ENCODE measurements at places on chromosomes 3 and 15.

DNA sequence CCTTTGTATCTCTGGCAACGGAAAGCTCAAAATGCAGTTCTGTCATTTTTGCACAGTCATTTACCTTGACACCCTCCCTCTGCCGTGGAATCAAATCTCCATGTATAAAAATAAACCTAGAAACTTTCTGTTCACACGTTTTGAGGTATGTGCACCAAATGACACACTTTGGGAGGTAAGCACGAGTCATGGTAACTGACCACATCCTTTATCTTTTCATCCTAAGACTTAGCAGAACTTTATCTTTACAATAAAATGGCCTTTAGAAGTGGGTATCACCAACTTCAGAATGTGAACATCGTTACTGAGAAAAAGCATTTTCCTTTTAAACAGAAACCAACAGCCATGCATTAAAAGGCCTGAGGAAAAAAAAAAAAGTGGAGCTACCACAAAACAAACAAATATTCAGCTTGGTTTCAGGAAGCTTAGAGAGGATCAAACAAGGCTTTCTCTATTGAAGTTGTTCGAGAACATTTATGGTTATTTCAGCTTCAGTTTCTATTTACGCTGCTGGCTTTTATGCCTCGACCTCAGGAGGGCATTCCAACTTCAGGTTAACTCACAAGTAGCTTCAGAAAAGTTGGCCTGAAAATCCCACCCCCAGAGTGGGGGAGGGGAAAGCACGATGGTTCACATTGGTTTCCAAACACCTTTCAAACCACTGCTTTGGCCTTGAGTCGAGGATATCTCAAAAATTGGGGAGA lies 171.1 kb upstream of the ICE2 start:
- no peak for DNase-seq

GRCh38 chr3:148441191-148441590 lies 256.5 kb upstream of the AGTR1 start:
- DNase-seq, result no peak

DNA sequence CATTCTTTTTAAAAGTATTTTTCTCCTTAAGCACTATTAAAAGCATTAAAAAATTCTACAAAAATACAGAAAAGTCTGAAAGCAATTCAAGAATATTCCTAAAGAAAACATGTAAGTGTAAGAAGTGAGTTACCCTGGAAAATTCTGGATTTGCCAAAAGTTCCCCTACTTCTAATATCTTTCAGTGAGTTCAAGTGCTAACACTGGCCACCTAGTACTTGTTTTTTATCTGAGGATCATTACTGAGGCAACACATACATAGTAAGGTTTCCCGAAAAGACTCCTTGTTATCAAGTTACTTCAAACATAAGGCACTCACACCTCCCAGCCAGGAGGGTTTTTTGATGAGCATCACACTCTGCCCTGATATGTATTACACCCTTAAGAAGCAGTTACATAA lies 158.4 kb downstream of the TIGIT start:
- no peak for DNase-seq

DNA sequence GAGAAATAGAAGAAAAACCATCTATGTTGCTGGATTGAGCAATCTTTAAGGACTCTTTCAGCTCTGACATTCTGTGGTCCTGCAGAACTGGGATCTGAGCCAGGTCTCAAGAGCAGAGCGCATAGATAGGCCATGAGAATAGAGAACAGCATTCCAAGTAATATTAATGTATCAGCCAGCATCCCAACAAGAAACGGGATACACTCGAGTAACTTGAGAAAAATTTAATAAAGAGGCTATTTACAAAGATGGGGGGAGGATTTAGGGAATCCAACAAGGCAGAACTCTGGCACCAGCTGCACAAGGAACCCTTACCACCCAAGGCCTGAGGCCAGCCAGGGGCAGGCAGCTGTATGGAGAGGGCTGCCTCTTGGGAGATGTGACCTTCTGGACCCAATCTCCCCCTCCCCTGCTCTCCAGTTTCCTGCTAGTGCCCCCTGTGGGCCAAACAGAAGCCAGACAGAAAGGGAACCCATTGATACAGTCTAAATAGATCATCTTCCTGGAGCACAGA lies 8.2 kb downstream of the TMOD2 start:
- DNase-seq, result peak; percentile 88

- no peak for DNase-seq
Measured at GRCh38 chr15:84855136-84855535, 29.3 kb upstream of the SLC28A1 start.

- DNase-seq, result no peak
Measured at GRCh38 chr15:83107841-83108181, 366 bp downstream of the TM6SF1 start.

DNA sequence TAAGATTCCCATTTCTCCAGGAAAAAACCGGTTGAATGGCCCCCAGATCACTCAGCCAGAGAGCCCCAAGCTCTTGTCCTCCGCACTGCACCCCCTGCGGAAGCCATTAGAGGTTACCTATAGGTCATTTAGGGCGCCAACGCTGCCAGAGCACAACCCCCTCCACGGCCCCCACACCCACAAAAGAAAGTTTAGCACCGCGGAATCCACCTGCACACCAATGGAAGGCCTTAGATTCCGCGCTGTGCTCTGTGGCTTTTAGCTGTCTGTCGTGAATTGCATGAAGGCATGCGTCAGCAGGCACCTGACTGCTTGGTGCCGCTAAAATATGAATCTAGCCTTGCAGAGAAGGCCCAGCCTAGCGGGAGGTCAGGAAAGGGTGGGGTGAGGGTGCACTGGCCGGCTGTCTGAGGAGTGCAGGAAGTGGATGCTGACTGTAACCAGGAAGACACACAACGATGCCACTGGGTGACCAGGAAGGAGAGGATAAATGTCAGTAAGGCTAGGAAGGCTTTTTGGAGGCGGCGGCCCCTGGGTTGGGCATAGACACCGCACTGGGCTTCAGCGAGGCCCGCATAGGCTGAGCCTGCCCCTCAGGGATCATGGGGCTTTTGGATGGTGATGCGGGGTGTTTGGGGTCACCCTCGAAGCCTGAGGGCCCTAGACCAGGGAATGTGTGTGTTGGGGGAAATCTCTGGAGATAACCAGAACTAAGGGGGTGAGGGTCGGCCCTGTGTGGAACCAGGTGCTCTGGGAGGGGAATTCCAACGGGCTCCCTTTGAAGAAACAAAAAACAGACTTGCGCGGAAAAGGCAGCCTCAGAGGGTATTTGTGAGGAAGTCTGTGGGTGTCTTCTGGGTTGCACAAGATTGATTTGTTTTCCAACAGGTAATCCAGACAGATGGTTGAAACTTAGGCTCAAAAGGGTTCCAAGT lies 976 bp upstream of the NUP210 start:
- DNase-seq, result no peak

DNA sequence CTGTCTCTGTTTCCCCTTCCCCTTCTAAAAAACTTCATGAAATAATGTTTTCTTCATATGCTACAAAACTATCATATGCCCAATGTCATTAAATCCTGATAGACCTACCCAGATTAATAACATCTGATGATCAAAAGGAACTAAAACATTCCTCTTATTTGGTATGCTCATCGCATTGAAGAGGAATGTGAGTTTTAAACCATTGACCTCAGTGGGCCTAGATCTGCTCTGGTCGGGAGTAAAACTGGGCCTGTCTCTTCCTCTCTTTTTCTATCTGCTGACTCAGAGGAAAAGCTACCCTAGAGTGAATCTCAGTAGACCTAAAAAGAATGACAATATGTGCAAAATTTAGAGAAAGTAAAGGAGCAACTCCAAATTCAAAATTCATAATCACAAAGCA lies 275.8 kb downstream of the SATB1 start:
- no peak for DNase-seq

DNA sequence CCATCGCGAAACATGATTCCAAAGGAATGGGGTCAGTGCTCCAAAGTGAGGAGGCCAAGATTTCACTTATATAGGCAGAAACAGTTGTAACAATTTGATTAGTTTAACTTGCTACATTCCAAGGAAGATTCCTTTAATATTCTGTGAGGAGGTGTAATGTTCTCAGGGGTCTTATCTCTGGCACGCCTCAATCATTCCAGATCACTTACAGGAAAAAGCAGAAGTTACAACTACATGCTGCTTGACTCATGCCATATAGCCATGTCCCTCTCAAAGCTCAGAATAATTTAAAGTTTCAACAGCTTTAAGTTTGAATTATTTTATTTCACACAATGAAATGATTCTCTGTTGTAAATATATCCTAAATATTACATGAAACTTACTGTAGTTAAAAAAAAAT lies 3.5 kb upstream of the FYTTD1 start:
- DNase-seq, result no peak

GRCh38 chr15:80072285-80072994 lies 13.0 kb downstream of the ZFAND6 start:
- peak; percentile 88 for DNase-seq

DNA sequence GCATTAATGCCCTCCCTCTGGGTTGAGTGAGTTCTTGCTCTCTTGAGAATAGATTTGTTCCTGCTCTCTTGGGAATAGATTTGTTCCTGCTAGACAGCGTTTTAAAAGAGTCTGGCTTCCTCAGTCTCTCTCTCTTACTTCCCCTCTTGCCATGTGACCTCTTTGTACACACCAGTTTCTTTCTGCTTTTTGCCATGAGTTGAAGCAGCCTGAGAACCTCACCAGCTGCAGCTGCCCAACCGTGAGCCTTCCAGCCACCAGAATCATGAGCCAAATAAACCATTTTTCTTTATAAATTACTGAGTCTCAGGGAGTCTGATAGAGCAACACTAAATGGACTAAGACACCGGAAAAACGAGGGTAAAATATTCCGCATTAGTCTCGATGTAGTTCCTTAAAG lies 253.6 kb downstream of the CNTN6 start:
- no peak for DNase-seq

DNA sequence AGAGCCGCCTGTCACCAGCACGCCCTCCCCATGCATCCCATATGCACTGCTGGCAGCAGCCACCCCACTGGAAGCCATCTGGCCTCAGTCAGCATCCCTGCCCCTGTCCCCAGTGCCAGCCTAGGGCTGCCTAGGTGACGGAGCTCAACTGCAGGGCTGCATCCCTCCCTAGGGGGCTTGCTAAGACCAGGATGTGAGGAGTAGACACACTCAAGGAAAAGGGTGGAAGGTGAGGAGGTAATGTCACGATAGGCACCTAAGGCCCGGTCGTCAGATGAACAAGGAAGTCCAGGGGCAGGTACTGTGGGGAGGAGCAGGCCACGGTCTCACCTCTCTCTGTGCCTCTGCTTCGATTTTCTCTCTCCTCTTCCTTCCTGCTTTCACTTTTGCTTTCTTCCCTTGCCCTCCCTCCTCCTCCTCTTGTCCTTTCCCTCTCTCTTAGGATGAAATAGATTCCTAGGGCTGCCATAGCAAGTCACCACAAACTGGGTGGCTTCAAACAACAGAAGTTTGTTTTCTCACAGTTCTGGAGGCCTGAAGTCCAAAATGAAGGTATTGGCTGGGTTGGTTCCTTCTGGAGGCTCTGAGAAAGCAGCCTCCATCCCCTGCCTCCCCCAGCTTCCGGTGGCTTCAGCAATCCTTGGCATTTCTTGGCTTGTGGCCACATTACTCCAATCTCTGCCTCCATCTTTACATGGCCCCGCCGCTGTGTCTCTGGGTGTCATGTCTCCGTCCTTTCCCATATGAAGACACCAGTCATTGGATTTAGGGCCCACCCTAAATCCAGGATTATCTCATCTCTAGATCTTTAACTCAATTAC lies 298.3 kb downstream of the SHQ1 start:
- DNase-seq, result no peak

GRCh38 chr3:121483290-121483689 lies 62.5 kb downstream of the POLQ start:
- no peak for DNase-seq

DNA sequence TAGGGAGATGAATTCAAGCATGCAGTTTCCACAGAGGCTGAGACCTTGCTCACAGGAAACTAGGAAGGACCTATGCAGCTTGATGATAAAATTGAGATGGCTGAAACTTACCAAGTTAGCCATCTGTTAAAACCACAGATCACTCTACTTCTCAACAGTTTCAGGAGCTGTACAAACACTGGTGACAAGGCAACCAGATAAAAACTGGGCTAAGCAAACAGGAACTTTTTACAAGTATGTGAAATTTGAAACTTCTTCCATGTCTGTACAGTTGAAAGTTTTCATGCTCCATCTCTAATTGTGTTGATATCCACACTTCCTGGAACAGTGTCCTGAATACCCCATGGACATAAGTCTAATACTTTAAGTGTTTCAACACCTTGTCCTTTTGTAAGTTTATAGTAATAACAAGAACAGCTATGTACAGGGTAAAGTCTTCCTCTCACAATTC lies 78.2 kb downstream of the FAIM start:
- DNase-seq, result peak; percentile 50

DNA sequence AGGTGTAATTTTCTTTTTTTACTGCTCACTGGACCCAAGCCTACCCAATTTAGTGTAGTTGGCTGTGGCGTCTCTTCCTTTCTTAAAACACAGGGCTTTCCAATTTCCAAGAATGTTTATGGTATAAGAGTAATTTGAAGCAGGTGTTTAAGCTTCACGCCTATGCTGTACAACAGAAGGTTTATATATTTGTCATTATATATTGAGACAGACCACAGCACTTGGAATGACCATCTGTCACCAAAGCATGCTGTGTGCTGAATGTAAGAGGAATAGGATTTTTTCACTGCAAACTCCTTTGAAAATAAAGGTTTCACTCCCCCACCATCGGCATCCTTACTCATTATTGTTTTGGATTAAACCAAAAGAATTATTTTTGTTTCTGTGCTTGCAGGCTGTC lies 325.7 kb downstream of the OTOL1 start:
- DNase-seq, result no peak

GRCh38 chr3:27553886-27554540 lies 69.8 kb upstream of the SLC4A7 start:
- no peak for DNase-seq

GRCh38 chr3:127688416-127689265 lies 15.9 kb downstream of the ABTB1 start:
- no peak for DNase-seq

- peak; percentile 43 for DNase-seq
Measured at GRCh38 chr3:107644631-107645030, 121.9 kb downstream of the BBX start.

GRCh38 chr3:123401836-123402530 lies 46.9 kb downstream of the ADCY5 start:
- DNase-seq, result no peak

- DNase-seq, result no peak
Measured at GRCh38 chr15:79015416-79015815, 70.6 kb upstream of the CTSH start.

GRCh38 chr3:97871186-97871585 lies 49.4 kb downstream of the CRYBG3 start:
- no peak for DNase-seq

- no peak for DNase-seq
Measured at GRCh38 chr15:52247461-52247860, 48.1 kb downstream of the MYO5C start.
